ENCODE measurements at places on chromosomes 1 and 21. TPM values are rescaled to one million over a fixed set of nuclear protein-coding genes. Genes with fewer than 3 reads are reported as not detected.

The OLIG2 gene
- not detected for total RNA-seq

The PROK1 gene
- not detected for total RNA-seq

The MFAP2 gene
- total RNA-seq: 16.4 TPM

The FAM163A gene
- total RNA-seq: not detected

The CNN3 gene
- total RNA-seq: 268 TPM

Measured in myometrial cell (primary cell).